CD4-positive, alpha-beta T cell (primary cell): ENCODE measurements at places on chromosomes 6 and 20.

GRCh38 chr20:57548177-57549058 lies 12.5 kb upstream of the PCK1 start:
- DNase-seq = no peak

DNA sequence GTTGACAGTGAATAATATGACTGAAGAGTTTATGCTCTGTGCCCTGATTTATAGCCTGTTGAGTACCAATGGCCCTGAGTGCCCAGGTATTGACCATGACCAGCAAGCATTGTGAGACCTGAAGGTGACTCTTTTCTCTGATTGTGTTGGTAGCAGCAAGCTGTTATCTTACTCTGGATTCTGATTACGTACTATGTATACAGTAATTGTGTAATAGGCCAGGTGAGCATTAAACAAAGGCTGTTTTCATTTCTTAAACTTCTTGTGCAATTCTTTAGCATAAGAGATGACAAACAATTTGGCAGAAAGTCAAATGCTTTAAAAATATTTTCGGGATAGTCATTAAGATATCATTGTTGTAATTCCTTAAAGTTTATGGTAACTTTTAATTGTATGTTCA lies 111.7 kb upstream of the PTPRK start:
- DNase-seq = no peak

DNA sequence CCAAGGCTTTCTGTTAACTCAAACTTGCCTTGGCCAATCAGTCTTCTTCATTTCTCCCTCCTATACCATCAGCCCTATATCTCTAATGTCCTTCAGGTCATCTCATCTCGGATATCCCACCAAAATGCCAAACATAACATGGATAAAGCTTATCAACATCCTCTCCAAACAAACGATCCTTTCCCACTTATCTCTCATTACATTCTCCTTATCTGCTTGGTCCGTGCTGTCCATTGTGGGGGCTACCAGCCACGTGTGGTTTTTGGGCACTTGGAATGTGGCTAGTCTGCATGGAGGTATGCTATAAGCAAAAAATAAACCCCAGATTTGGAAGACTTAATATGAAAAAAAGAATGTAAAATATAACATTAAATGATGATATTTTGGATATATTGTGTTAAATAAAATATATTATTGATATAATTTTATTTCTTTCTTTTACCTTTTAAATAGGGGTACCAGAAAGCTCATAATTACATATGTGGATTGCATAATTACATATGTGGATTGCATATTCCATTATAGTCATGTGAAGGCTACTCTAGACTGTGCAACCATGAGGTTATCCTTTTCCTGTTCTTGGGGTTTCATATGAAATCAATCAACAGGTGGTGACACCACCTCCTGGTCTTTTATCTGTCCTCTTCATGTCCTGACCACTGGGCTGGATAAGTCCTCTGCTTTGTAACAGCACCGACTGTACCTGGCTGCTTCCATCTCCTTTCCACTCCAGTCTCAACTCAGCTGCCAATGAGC lies 123.0 kb downstream of the CD83 start:
- no peak for DNase-seq

DNA sequence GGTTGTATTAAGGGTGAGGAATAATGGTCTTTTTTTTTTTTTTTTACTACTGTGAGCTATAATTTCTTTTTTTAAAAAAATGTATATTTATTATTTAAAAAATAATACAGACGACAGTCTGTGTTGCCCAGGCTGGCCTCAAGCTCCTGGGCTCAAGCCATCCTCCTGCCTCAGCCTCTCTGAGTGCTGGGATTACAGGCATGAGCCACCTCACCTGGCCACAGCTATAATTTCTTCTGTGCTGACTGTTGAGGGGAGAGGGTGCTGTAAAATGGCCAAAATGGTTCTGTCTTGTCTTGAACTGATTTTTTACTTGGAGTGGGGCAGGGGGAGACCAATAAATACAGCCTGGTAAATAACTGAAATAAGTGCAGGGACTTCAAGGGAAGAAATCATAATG lies 3.6 kb downstream of the SRSF3 start:
- DNase-seq = no peak

DNA sequence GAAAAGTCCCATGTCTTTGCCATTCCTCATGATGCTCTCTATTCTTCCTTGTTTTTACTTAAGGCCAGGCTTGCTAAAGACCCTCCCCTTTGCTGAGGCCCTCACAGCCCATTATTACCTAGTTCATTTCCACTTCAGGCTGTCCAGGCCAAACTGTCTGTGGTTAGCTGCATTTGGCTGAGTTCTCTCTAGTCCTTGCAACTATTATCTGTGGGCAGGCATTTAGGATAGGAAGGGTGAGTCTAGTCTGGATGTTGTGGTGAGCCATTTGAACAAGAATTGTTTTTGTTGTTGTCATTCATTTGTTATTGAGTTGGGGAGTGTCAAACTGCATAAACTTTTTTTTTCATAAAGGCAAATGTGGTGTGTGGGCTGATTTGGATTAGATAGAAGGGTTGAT lies 182.4 kb downstream of the CD109 start:
- no peak for DNase-seq

DNA sequence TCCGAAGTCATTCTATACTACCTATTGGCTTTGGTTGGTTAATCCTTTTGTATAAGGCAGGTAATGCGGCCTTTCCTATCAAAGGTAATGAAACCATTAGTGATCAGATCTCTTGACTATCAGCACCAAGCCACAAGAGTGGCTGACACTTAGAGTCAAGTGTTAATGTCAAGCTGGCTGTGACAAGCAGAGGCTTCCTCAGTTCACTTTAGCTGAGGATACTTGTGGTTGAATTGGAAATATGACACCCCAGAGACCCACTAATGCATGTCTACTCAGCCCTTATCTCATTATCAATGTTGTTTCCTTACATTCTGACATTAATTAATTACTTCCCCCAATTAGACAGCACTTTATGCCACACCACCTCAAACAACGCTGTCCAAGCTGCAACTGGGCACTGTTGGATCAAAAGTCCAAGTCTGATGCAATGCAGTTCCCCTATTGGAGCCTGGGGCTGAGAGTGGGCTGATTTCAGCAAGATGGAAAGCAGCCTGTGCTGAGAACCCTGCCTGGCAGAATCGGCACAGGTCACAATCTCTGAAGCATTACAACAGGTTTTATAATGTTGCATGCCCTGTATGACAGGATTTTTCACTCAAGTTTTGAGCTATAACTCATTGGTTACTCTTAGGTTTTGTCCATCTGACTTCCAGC lies 273.5 kb downstream of the COL12A1 start:
- DNase-seq = no peak

- no peak for DNase-seq
Observed at GRCh38 chr20:18443886-18444285, 22.9 kb downstream of the DZANK1 start.
